ENCODE measurements at places on chromosomes 12 and 14. TPM values are rescaled to one million over a fixed set of nuclear protein-coding genes. Genes with fewer than 3 reads are reported as not detected.

Gene LRRC43
- total RNA-seq, result 0.29 TPM

Gene KLHL42
- 25.7 TPM for total RNA-seq

Gene PHLDA1
- 1.2 TPM for total RNA-seq

Gene GPN3
- 14.0 TPM for total RNA-seq

Gene OTX2
- total RNA-seq, result not detected

Gene KRT85
- not detected for total RNA-seq

Gene SNRNP35
- 46.6 TPM for total RNA-seq

Gene ATXN7L3B
- total RNA-seq, result 56.4 TPM

Gene GIT2
- 99.0 TPM for total RNA-seq

Gene CLEC4D
- not detected for total RNA-seq

Gene GPR68
- total RNA-seq, result 0.73 TPM

Gene PRKD1
- total RNA-seq, result not detected

Data from naive thymus-derived CD8-positive, alpha-beta T cell (primary cell).